ENCODE measurements at places on chromosomes 16 and 17.

DNA sequence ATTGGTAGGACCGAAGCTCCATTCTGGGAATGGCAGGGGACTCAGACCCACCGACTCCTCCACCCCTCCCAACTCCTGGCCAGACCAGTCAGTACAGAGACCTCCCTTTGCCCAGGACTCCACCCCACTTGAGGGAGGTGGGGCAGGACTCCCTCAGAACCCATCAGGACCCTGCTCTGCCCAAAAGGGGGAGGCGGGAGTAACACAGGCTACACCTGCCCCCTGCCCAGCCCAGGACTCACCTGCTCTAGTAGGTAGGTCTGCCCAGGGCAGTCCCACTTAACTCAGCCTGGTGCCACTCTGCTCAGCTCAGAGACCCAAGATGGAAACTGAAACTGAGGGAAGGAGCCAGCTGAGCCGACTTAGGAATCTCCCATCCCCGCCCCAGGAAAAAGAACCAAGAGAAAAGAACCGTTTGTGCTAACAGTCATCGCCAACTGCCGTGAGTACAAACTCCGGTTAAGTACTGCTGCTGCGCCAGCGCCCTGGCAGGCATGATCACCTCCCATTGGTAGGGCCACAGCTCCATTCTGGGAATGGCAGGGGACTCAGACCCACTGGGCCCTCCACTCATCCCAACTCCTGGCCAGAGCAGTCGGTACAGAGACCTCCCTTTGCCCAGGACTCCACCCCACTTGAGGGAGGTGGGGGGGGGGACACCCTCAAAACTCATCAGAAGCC lies 503 bp downstream of the DHX58 start:
- DNase-seq, result peak; percentile 19

- DNase-seq, result no peak
These were observed 390.3 kb upstream of the CCL2 start for GRCh38 chr17:33864758-33865229.

DNA sequence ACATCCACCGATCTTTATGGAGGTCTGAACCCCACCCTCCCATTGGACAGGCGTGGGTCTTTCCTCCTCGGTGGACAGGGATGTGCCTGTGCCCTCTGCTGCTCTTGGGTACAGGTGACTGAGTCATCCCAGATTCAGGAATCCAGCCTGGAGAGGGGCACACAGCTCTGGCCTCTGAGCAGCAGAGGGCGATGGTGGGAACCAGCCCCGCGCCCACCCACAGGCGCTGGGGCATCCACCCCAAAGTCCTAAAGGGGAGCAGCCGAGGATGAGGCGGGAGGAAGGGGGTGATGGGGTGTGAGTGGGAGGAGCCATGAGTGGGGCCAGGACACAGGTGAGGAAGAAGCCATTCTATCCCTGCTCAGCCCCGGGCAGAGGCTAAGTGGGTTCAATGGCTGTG lies 35.0 kb downstream of the ENGASE start:
- no peak for DNase-seq

DNA sequence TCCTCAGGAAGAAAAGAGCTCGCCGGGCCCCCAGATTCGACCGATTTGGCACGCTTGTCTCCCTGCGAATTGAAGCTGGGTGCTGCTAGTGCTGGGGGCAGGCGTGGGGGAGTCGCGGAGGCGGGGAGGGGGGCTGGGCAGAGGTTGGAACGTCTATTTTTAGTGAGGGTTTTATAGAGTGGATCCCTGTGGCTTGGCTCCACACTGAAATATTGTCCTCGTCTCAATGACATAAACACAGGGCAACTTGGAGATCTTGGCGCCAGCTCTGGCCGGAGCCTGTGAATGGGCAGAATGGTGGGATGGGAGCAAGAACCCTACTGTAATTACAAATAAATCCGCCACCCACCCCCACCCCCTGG lies 15.7 kb upstream of the NOG start:
- no peak for DNase-seq

- no peak for DNase-seq
These were observed 62.4 kb downstream of the BAIAP2 start for GRCh38 chr17:81097134-81097942.

DNA sequence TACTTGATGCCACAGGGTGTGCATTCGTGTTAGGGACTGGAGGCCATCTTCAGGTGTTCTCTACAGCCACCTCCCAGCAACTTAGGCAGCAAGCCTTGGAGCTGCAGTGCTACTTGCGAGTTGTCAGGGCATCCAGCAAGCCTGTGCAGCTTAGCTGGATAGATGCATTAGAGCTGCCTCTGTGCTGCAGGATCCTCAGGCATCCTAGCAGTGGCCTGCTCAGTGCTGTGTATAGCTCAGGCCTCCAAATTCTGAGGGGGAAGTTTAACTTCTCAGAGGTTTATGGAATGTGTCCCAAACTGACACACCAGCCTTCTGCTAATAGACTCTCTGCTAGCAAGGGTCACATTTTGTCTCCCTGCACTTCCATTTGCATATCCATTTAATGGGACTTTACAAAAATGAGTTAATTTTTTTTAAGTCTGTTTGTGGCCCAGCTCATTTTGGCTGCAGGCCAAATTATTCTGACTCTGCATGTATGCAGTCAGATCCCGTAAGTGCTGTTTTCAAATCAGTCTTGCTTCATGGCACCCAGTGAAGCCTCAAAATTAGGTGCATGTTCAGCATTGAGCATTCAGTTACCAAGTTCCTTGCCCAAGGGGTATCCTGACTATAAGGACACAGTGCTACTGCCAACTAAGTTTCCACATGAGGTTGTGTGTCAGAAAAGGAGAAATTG lies 6.8 kb downstream of the GABARAPL2 start:
- peak; percentile 91 for DNase-seq

GRCh38 chr17:38872027-38872511 lies 2.2 kb downstream of the LASP1 start:
- no peak for DNase-seq

DNA sequence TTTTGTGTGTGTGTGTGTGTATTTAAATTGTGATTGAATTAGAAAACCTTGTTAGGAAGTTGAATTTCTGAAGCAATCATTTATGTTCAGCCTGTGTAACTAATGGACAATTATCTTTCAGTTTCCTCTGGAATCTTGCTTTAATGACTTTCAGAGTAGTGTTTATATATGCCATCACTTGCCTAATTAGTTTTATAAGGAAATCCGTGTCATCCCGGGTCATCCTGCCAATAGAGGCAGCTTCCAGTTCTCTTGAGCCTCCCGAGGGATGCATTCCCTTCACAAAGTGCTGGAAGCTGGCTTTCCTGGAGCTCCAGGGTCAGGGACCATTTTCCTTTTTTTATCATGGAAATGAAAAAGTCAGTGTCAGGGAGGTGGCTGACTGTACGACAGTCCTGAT lies 42.9 kb downstream of the PRKCA start:
- no peak for DNase-seq

Data from hematopoietic multipotent progenitor cell treated with erythropoietin and hydrocortisone succinate and interleukin-3 and kit ligand, for 17 days (in vitro differentiated cells).